Karpas-422 (cell line): ENCODE measurements at places on chromosomes 11 and 22. TPM values are rescaled to one million over a fixed set of nuclear protein-coding genes. Genes with fewer than 3 reads are reported as not detected.

TMEM134 gene
- total RNA-seq = 69.7 and 99.7 TPM in 2 replicates

SYT9 gene
- not detected in 2 replicates for total RNA-seq

SEC14L2 gene
- total RNA-seq = 8.4 and 11.6 TPM in 2 replicates

RFPL3 gene
- not detected in 2 replicates for total RNA-seq

PNPLA5 gene
- not detected in 2 replicates for total RNA-seq

H19 gene
- total RNA-seq = 59.7 and 65.5 TPM in 2 replicates

TEX12 gene
- not detected in 2 replicates for total RNA-seq

C11orf91 gene
- total RNA-seq = not detected in 2 replicates
